ENCODE measurements at places on chromosomes 13 and 19.

- no peak for DNase-seq
Measured at GRCh38 chr19:41926028-41926762, 2.1 kb downstream of the ERFL start.

DNA sequence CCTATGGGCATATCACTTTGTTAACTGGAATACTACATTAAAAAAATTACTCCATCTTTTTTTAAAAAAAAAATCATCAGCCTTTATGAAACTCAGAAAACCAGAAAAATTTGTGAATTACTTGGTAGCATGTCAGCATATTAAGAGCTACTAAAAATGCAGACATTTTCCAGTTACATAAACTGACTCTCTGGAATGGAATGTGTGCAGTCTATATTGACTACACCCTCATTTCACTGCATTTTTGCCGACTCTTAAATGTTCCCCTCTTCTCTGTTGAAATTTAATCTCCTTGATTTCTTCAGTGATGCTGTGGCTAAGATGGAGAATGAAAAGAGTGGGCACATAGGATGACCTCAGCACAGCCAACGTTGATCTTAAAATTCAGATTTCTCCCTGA lies 393.8 kb downstream of the ITGBL1 start:
- DNase-seq, result no peak

- no peak for DNase-seq
Measured at GRCh38 chr19:7366701-7367420, 18.1 kb downstream of the ARHGEF18 start.

DNA sequence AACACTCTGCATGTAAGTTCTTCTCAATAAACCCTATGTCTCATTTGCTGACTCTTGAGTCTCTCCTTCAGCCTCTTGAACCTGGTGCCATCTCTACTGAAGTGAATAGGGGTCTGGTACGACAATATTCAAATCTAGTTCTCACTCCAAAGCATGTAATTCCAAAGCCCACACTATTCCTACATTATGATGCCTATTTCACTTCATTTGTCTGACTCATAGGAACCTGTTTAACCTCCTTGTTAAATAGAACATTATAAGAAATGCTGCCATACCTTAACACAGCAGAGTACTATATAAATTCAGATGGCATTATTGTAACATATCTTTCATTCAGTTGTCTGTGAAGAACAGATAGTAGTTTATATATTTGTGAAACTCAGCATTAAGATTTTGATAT lies 67.1 kb downstream of the STARD13 start:
- no peak for DNase-seq

- DNase-seq, result no peak
Measured at GRCh38 chr19:31355665-31356289, 6.5 kb upstream of the TSHZ3 start.

DNA sequence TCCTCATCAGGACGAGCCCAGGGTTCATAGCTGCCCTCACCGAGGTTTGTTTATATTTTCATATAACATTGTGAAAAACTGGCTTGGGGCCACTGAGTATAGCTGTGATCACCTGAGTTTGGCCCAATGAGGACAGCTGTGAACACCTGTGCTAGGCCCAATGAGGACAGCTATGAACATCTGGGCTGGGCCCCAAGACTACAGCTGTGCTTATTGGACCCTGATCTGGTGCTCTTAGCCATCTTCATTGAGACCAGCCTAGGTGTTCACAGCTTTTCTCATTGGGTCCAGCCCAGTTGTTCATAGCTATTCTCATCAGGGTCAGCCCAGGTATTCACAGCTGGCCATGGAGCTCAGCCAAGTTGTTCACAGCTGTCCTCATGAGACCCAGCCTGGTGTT lies 1167.3 kb downstream of the UQCRFS1 start:
- DNase-seq, result no peak
